ENCODE measurements at places on chromosomes 1 and 21.

GRCh38 chr1:3611170-3612019, at the start of gene MEGF6:
MEGF6 (minus strand) TSS chr1:3611508; CDS start chr1:3611268, 240 bp downstream.
- peak; percentile 53 for DNase-seq

- DNase-seq = no peak
These were observed 151.4 kb downstream of the CHRM3 start for GRCh38 chr1:239537795-239538194.

DNA sequence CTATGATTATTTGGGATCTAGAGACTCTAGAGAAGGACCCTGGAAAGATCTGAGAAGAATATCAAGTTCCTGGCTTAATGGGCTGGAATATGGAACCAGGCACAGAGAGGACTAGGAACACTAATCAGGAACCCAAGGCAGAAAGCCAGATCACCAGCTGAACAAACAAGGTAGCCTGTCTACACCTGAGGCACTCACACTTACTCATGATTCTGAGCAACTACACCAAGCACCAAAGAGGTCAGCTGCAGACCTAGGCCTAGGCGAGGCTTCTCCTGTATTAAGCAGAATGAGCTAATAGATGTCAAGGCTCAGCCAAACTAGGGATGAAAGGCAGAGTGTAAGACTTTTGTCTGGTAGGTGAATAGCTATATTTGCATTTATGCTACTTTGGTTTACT, 368.1 kb downstream of the LTN1 start:
- DNase-seq = no peak

DNA sequence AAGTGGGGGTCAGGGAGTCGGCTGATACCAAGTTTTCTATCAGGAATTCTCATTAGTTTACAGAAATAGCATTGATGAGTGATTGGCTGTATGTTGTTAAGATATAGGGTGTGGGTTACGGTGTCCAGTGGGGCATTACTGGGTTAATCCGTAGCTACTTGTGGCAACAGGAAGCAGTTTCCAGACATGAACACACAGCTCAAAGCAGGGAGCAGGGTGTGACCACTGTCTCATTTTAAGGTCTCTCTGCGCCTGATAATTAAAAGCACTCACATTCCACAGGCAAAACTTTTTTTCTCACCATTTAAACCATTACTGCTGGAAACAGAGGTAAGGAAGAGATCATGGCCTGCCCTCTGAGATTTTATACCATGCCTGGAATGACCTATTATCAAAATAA, 114.9 kb downstream of the SIK1 start:
- no peak for DNase-seq

GRCh38 chr1:16110884-16111283, 37.4 kb upstream of the FAM131C start:
- no peak for DNase-seq

Measured in heart right ventricle (tissue), 16 donors.